ENCODE measurements at places on chromosomes 4 and X.

DNA sequence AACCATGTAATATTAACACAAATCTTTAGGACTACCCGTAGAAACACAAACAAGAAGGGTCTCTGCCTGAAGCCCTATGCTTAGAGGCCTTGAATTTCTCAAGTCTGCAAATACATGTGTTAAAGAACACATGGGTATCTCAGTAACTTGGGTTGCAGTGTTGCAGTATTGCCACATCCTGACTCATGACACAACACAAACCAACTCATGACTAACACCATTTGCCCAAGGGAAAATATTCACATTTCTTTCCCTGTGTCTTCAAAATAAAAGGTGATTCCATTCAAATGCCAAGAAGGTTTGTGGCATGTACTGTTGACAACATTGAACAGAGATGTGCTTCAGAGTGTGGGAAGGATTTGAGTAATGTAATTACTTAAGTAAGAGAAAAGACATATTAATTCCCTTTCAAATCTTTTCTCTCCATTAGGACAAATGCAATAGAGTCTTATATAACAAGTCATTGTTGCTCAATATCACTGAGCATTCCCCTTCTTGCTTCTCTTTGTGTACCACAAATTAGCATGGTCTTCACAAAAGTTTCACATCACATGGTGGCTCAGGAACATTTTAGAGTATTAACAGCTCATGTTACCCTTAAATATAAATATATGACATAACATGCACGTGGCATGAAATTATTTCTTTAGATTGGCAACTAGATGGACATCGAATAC lies 487.1 kb downstream of the STPG2 start:
- no peak for DNase-seq

GRCh38 chr4:25658357-25658771 lies 2.7 kb downstream of the SLC34A2 start:
- DNase-seq, result no peak

GRCh38 chr4:136811496-136812077 lies 720.7 kb downstream of the PCDH18 start:
- no peak for DNase-seq

GRCh38 chr4:106766519-106766918 lies 269.6 kb downstream of the DKK2 start:
- DNase-seq, result no peak

GRCh38 chrX:85243761-85244449 lies at the start of the genes SATL1 and ZNF711:
SATL1 (minus strand) TSS chrX:85243779; CDS start chrX:85108968, 134,811 bp downstream.
ZNF711 (plus strand) TSS chrX:85243991; CDS start chrX:85247573, 3,582 bp downstream.
- no peak for DNase-seq

DNA sequence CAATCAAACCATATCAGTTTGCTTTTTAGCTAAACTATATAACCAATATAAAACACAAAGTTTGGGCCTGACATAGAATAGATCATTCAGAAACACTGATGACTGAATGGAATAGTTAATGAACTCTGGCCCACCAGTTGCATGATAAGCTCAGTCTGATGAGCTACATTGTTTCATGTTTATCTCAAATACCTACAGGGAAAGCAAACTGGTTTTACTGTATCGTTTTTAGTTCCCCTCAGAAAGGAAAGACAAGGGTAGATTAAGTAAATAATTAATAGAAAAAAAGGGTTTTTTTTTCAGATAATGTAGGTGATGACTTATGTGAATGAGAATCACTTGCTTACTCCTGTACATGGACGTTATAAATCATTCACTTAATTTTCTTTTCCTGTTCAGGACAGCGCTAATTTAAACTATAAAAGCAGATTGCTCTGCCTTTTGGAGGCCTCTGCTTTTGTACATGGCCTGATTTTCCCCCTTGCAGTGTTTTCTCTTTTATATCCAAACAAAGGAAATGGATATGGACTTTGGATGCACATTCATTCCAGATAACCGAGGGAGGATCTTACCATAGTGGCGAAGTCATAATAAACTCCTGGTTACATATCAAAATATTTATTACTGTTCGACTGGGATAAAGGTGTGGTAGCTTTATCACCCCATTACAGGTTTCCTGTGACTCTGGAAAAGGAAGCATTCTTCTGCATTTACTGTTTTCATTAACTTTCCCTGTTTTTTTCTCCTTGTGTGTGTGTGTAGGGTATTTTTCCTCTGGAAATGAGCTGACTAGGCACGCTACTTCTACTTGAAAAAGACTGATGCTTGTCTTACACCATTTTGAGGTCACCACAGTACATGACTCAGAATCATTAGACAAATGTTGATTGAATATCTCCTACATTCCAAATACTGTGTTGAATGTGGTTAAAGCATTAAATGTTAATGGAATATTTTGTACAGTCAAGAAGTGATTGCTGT lies 373.1 kb upstream of the HS3ST1 start:
- DNase-seq, result no peak

DNA sequence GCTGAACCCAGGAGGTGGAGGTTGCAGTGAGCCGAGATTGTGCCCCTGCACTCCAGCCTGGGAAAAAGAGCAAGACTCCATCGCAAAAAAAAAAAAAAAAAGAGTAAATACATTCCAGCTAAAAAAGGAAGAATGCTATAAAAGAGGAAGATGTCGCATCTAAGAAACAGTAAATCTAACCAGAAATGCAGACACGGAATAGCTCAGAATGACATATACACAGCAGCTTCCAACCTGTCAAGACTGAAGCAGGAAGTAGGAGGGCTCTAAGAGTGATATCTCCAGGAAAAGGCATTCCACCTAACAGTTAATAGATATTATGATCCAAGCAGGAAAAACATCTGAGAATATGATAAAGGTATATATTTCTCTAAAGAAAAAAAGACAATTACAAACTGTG lies 16.0 kb downstream of the CLOCK start:
- no peak for DNase-seq

GRCh38 chrX:71225676-71226075 lies 2.7 kb downstream of the GJB1 start:
- DNase-seq, result no peak

- no peak for DNase-seq
Observed at GRCh38 chr4:153916273-153916755, 127.4 kb upstream of the SFRP2 start.

GRCh38 chrX:153626025-153626633 lies 20.9 kb upstream of the DUSP9 start:
- DNase-seq, result no peak

- no peak for DNase-seq
Observed at GRCh38 chr4:53309321-53310040, 56.4 kb downstream of the SCFD2 start.

DNA sequence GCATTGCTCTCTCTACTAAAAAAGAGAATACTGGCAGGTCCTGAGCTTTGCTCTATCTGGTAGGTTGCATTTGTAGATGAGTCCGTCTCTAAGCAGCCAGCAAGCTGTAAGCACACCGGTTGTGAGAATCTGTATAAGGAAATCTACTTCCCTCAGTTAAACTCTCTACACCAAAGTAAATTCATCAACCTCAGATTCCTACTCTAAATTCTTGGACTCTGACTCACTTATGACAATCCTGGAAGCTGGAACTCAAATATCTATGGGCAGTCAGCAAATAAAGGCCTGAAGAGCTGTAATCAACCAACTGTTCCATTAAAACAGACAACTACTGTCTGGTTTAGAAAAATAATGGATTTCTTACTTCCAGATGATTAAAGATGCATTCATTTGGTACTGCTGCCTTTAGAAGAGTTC lies 37.9 kb downstream of the FAT1 start:
- DNase-seq, result no peak

GRCh38 chr4:117417856-117418255 lies 332.5 kb upstream of the TRAM1L1 start:
- no peak for DNase-seq

GRCh38 chr4:155638195-155638965 lies 28.3 kb upstream of the GUCY1A1 start:
- no peak for DNase-seq

DNA sequence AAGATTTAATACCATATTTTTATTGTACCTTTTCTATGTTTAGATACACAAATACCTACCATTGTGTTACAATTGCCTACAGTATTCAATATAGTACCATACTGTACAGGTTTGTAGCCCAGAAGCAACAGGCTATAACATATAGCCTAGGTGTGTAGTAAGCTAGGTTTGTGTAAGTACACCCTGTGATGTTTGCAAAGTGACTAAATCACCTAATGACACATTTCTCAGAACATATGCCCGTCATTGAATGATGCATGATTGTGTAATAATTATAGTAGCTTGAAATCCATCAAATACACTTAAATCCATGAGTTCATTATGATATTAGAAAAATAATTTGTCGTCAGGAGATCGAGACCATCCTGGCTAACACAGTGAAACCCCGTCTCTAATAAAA lies 30.8 kb downstream of the GAB3 start:
- no peak for DNase-seq

DNA sequence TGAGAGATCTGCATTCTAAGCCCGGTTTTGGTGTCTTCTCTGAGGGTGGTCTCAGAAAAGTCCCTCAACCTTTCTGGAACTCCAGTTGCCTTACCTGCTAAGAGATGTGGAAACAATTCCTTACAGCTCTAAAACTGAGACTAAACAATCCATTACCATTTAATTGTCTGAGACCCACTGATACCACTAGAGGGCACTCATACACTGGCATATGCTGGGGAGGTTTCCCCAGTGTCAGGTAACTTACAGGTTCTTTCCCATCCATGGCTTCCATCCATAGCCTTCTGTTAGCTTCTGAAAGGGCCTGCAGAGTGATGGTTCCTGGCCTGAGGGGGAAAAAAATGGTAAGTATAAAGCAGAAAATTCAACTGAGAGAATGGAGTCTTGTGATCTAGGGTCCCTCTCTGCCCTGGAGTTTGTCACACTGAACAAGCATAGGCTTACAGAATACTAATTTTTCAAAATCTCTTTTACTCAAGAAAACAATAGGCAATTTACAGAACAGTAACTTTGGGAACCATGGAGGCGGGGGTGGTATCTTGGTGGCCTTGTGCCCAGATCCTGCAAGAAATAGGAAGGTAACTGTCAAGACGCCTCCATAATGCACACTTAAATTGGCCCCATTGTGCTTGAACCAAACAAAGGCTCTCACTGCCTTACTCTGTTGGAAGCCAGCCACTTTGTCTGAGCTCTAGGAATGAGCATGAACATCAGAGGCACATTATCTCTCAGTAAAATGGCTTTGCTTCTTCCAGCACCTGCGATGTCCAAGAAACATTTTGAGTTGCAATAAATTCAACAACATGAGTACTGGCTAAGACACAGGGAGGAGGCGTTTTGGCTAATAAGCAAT lies 236.1 kb downstream of the OPHN1 start:
- no peak for DNase-seq

- DNase-seq, result no peak
Observed at GRCh38 chr4:181755846-181756245, 487.4 kb upstream of the TENM3 start.

GRCh38 chrX:44952329-44953027 lies 79.5 kb downstream of the KDM6A start:
- DNase-seq, result no peak

- no peak for DNase-seq
Observed at GRCh38 chrX:32501606-32502005, 709.7 kb downstream of the DMD start.

- DNase-seq, result no peak
Observed at GRCh38 chr4:90536408-90536807, 409.2 kb downstream of the CCSER1 start.

DNA sequence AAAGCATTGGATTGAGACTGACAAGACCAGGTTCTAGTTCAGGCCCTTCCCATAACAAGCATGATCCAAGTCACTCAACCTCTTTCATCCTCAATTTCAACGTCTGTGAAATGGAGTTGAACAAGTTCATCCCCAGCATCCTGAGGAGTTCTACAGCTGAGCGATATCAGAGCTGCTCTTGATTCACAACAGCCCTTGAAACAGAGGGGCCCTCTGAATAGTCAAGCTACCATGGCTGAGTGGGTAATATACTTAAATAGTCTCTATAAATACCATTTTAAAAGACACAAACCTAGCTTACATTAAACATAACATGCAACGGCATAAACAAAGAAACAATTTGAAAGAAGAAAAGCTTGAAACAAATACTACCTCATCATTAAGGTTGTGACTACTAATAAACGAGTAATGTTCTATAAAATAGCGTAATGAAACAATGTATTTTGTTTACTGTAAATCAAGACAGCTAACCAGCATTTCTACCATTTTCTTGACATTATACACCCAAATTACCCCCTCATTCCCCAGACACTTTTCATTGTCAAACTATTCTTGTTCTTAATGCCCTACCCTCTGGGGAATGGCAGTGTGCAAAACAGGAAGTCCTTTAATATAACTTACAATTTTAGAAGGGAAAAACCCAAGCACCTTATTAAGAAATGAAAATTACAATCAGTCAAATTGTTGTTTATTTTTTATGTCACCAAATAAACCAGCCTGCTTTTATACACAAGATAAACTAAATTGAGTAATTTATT lies 202.3 kb downstream of the PARM1 start:
- no peak for DNase-seq

DNA sequence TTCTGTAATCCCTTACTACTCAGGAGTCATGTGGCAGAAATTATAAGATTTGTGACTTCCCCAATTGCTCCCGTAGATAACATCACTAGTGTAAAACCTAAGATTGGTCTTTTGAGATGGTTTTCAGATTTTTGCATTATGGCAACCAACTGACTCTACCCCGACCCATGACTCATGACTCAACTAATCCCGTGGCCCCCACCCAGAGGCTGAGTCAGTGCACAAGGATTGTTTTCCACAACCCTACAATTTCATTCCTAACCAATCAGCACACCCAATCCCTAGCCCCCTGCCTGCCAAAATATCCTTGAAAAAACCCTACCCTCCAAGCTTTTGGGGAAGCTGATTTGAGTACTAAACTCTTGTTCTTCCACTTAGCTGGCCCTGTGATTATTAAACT lies 109.4 kb upstream of the FAM9C start:
- no peak for DNase-seq

- DNase-seq, result no peak
Observed at GRCh38 chrX:121221322-121221977, 174.0 kb downstream of the GLUD2 start.

GRCh38 chrX:134024686-134025377 lies 39.4 kb upstream of the GPC3 start:
- DNase-seq, result no peak

GRCh38 chr4:171676555-171677215 lies 136.5 kb upstream of the GALNTL6 start:
- no peak for DNase-seq

DNA sequence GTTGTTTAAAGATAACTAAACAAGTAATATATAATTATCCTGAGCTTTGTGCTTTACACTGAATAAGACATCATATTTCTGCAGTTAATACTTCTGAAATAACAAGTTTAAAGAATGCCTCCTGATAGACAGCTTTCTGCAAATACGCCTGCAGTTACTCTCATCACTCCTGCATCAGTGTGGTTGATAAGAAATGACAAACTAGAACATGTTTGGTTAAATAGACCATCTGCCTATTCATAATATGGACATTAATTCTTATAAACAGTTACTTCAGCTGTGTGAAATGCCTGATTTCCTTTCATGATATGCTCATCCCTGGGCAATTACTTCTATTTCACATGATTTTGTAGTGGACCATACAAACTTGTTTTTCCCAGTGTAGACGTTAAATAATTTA lies 7.0 kb upstream of the TENM3 start:
- no peak for DNase-seq

- no peak for DNase-seq
Observed at GRCh38 chrX:17740137-17741122, 3.1 kb downstream of the SCML1 start.

- DNase-seq, result no peak
Observed at GRCh38 chr4:88791274-88791673, 93.6 kb upstream of the NAP1L5 start.

GRCh38 chrX:40227125-40227524 lies 129.4 kb upstream of the BCOR start:
- no peak for DNase-seq

- no peak for DNase-seq
Observed at GRCh38 chrX:130645955-130646583, 244.3 kb downstream of the RBMX2 start.

Data from stimulated activated CD4-positive, alpha-beta T cell treated with anti-CD3 and anti-CD28 coated beads, Interleukin-1b, Interleukin-23, amount 100 ng/mL, for 1 hour (primary cell).